ENCODE measurements at places on chromosomes 13 and 19.

GRCh38 chr13:32107973-32108372 lies 76.4 kb downstream of the FRY start:
- no peak for DNase-seq

GRCh38 chr13:20700288-20700687 lies 3.2 kb upstream of the IL17D start:
- DNase-seq = no peak

GRCh38 chr13:30870049-30870884 lies 35.8 kb upstream of the MEDAG start:
- no peak for DNase-seq

DNA sequence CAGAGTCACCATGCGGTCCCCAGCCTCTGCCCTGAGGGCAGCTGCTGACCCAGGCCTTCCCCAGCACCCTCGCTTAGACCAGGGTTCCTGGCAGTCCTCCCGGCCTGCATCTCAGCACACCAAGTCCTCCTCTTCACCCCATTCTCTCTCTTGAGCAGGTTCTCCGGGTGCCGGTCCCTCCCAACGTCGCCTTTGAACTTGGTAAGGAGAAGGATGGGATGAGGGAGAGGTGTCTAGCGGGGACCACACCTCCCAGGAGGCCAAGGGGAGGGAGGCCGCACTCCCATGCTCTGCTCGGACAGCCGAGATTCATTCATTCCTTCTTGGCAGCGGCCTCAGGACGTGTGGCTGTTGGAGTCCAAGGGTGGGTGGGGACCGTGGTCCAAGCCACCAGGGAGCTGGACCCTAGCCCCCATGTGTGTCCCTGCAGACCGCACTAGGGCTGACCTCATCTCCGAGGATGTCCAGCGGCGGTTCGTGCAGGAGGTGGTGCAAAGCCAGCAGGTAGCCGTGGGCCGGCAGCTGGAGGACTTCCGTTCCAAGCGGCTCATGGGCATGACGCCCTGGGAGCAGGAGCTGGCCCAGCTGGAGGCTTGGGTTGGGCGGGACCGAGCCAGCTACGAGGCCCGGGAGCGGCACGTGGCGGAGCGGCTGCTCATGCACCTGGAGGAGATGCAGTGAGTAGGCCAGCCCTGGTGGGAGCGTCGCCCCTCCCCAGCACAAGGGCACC lies 9.4 kb downstream of the ARHGEF1 start:
- no peak for DNase-seq

- DNase-seq = no peak
These were observed 7.2 kb downstream of the ZNF708 start for GRCh38 chr19:21321996-21322395.

GRCh38 chr19:38478273-38478971 lies 44.9 kb downstream of the RYR1 start:
- DNase-seq = peak; percentile 56

GRCh38 chr13:36217456-36217855 lies 3.1 kb upstream of the SOHLH2 start:
- no peak for DNase-seq

DNA sequence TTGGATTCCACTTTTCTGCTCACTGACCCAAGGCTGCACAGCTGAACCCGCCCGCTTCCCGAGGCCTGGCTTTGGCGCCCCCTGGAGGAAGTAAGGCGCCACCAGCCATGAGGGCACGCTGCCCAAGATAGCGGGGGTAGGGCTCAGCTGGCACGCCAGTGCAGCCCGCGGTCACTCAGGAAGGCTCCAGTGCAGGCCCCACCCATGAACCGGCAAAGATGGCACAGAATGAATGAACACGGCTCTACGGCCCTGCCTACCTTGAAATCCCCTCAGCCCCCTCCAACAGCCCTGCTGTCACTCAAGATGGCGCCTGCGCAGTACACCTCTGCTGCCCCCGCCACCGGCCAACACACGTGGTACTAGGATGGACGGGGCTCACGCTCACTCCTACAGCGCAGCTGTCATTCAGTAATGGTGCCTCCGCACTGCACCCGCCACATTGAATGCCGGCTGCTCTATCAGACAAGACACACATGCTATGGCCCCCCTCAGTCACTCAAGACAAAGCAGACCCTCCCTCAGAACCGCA lies 3.0 kb downstream of the PEG3 start:
- no peak for DNase-seq

GRCh38 chr13:48573213-48574007 lies 40.5 kb upstream of the RCBTB2 start:
- peak; percentile 51 for DNase-seq
